Kidney glomerular epithelial cell (primary cell): ENCODE measurements at places on chromosomes 12 and 14.

GRCh38 chr12:55746174-55746912 lies 3.4 kb downstream of the GDF11 start:
- no peak for DNase-seq

- no peak for DNase-seq
Observed at GRCh38 chr12:124777399-124778372, 86.0 kb downstream of the SCARB1 start.

DNA sequence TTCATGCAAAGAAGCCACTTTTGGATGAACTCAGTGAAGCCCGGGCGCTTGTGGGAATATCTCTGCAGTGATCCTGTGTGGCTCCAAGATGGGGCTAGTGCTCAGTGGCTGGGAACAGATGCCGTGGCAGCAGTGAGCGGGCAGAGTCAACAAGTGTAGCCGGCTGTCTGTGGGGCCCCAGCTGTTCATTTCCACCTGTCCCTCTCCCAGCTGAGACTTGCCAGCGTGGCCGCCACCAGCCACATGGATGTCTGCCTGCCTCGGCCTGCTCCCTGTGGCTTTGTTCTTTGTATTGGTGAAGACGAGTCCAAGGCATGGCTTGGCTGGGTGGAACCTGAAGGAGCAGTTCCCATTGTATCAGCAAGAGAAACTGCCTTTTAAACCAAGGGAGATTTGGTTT lies 77.3 kb downstream of the NOS1 start:
- DNase-seq = no peak

GRCh38 chr12:85280165-85280983 lies at the start of gene ALX1:
TSS of gene ALX1 (plus strand) at chr12:85280220. CDS start at chr12:85280262, 42 bp downstream.
- DNase-seq = no peak

DNA sequence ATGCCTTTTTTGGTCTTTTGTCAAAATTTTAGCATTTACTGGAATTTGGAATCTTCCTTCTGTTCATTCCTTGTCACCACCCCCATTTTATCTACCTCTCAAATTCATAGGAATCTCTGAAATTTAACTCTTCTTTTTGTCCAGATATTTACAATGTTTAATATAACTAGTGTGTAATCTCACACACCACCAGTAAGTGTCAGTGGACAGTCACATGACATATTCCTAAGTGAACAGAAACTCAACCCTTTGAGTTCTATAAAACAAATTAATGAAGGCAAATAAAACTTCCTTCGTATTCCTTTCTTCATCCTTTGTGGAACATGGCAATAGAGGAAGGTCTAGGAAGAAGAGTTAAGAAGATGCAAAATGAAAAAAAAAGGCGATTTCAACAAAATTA lies 26.6 kb downstream of the ATF7 start:
- no peak for DNase-seq

DNA sequence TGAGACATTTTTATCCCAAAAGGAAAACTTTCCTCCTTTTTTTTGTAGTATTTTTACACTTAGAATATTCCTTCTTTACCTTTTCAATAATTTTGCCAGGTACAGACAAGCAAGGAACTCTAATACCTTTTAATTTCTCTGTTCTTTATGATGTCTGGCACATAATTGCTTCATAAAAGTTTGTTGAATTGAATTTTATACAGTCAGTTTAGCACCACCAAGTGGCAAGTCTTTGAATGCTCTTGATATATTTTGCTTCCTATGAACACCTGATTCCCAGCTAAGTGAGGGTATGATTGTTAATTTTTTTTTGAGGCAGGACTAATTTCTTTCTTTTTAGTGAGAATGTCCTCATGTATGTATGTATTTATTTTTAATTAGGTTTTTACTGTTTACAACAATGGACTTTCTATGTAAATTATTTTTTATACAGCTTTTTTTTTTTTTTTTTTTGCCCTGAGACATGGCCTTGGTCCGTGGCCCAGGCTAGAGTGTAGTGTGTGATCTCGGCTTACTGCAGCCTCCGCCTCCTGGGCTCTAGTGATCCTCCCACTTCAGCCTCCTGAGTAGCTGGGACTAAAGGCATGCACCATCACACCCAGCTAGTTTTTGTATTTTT lies 6.9 kb downstream of the TBC1D15 start:
- DNase-seq = no peak

- DNase-seq = no peak
Observed at GRCh38 chr14:89407856-89408255, 9.2 kb downstream of the FOXN3 start.

GRCh38 chr14:74312161-74312560 lies 9.4 kb upstream of the ABCD4 start:
- no peak for DNase-seq

DNA sequence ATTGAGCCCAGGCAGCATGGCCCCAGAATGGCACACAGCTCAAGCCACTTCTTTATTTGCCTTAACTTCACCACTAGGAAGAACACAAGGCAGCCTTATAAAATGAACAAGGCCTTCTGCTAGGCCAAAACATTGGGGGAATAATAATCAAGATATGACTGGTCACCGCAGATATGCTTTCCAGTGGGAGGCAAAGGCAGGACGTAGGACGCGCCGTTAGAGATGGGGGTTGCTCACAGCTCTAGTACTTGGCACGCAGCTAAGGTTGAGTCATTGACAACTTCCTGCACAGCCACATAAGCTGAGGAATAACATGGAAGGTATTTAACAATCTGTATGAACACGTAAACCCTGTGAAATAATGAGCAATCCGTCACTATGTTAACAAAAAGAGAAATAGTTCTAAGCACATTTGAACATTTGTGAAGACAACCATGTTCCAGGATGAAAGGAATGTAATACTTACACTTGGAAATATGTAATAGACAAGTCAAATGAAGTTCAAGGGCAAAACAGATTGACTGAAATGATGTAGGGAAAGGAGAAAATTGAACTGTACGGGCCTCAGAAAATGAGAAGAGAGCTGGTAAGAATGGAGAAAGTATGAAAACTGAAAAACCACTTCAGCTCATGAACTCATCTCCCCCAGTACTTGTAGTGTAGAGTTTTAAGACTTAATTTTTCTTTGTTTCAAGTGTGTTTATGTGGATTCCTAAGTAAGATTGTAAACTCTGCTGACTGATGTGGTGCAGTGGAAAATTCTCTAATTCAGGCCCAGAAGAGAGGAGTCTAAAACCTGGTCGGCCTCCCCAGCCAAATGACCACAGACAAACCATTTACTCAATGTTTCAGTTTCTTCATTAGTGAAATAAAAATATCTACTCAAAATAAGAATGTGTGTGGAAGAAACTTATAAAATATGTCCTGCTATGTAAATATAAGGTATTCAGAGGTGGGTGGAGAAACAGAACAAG lies 59.3 kb upstream of the CCDC91 start:
- no peak for DNase-seq

- DNase-seq = no peak
Observed at GRCh38 chr12:85476756-85477155, 196.7 kb downstream of the ALX1 start.

DNA sequence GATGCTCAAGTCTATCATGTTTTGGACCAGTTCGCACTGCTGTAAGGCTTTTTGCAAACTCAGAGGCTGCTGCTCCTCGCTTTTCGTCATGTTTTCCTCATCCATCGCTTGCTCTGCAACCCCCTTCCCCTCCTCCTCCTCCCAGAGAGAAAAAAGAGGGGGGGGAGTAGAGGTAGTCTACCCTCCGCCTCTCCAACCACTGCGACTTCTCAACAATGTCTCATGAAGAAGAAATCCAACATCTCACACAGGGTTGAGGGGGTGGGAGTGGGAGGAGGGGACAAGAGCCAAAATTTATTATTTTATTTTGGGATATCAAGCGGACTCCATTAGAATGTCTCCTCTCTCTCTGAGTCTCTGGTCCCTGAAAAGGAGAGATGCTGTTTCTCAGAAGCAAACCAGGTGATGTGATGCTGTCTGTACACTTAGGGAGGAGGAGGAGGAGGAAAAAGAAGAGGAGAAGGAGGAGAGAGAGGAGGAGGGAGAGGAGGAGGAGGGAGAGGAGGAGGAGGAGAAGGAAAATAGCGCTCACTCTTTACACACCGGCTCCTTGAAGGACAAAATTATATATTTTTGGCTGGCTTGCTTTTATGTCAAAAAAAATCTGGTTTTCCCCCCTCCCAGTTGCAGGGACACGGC lies 520 bp downstream of the KSR2 start:
- DNase-seq = no peak

DNA sequence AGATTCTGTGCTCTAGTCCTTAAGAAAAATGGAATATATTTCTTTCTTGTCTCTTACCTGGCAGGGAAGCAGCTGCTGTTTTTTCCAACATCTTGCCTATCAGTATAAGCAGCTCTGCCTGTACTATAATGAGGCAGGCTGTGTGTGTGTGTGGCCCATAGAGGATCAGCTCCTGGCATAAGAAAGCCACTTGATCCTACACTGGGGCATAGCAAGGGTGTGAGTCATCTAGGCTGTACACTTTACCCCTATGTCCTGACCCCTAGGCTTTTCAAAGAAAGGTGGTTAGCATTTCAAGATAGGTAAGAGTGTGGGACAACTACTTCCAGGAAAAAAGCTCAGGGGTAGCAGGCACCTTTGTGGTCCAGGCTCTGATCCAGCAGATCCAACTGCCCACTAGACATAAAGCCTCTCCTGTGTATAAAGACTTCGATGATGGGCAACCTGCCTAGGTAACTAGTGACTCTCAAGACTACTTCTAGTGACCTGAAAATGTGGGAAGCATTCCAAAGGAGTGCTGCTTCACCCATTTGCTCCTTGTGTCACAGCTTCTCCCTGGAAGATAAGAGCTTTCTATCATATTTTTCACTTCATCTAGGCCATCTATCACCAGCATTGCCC lies 4.9 kb upstream of the SENP1 start:
- DNase-seq = no peak

GRCh38 chr12:10726945-10727344 lies 3.8 kb upstream of the YBX3 start:
- no peak for DNase-seq

- DNase-seq = no peak
Observed at GRCh38 chr12:60977966-60978365, 1282.2 kb upstream of the USP15 start.

DNA sequence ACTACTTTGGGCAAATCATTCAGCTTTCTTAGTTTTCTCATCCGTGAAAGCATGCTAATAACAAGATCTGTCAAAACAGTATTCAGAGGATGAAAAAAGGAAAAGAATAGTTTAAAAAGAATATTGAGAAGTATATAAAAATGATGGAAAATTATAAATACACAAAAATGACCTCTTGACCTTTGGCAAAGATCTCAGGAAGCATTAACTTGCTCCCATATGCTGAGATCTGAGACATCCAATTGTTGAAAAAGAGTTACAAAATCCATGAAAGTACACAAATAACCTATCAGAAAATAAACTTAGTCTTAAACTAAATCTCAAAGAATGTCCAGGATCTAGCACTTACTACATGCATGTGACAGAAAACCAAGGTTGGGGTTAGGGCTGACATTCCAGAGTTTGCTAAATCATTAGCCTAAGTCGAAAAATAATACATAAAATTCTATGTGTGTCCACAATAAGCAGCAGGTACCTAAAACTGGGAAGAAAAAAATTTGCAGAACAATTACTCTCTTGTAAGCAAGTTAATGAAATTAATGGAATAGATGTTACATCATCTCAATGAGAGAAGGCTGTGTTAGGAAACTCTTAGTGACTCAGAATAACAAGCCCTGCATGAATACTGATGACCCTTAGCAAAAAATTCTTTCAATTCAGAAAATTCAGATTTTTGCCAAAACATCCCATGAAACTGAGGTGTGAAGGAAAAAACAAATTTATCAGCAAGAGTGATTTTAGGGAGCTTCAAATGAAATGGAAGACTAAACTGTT lies 3.4 kb downstream of the PAH start:
- DNase-seq = no peak

- no peak for DNase-seq
Observed at GRCh38 chr14:102821252-102821651, 44.0 kb downstream of the TRAF3 start.

DNA sequence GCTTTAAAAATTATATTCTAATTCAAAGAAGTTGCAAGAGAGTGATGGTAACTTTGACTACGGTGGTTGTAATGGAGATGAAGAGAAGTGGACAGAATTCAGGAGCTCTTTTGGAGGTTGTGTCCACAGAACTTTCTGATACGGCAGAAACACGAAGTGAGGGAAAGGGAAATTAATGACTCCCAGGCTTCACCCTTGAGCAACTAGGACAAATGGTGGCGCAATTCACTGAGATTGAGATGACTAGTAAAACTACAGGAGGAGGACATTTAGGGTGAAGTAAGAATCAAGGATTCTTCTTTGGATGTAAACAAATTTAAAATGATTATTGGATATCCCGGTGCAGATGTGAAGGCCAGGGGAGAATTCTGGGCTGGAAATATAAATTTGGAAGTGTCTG lies 212.6 kb downstream of the PTPRO start:
- no peak for DNase-seq

- DNase-seq = no peak
Observed at GRCh38 chr12:19775241-19775640, 335.9 kb downstream of the AEBP2 start.

DNA sequence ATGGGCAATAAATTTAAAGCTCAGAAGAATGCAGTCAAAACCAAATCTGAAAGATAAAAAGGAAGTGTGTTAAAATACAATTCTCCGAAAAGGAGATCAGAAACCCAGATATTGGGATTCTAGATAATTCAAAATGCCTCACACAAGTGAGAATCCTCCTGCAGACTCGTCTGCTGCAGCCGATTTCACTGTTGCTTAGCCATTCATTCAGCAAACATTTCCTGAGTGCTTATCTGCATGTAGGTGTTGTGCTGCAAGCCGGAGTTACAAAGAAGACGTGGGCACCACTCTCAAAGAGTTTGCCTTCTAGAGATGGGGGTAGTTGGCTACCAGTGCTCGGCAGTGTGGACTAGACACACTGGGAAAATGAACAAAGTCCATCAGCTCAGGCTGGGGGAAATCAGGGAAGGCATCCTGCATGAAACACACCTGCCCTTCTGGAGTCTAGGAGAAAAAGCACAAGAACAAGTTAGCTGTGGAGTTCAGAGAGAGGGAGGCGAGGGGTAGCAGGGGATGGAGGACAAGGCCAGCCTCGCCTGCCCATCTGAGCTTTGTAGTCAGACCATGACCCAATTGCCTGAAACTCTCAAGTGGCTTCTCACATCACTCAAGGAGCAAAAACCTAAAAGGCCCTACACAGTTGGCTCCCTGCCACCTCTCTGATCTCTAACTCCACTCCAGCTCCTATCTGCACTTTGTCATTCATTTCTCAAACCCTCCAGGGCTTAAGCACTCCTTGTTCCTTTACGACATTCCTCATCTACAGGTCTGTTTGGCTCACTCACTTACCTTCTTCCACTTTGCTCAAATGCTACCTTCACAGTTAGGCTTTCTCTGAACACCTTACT lies 310.0 kb upstream of the DDHD1 start:
- no peak for DNase-seq

- no peak for DNase-seq
Observed at GRCh38 chr12:102120564-102120873, 536 bp downstream of the PARPBP start.
